Activated naive CD8-positive, alpha-beta T cell treated with anti-CD3 and anti-CD28 coated beads, Interleukin-2, amount 10 ng/mL, durations not matched to agents 7 days and 5 days (primary cell): ENCODE measurements at places on chromosomes 5 and 9.

- DNase-seq, result no peak
Observed at GRCh38 chr9:90870621-90871326, 69.2 kb downstream of the SYK start.

DNA sequence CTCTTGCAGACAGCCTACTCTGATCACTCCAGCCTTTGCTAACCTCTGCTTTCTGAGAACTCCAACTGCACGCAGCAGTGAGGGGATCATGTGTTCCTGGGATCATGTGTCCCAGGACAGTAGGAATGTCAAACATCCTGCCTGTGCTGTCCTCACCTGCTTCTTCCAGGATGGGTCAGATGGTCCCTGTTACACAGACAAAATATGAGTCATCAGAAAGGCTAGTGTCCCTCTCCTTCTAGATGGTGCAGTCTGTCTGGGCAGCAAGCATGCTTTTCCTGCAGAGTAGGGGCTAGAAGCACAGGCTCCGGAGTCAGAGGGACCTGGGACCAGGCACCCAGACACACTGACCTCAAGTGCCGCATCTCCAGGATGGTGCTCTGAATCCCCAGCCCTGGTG is 20.1 kb upstream of the SLC25A48 start:
- DNase-seq, result no peak

- no peak for DNase-seq
Observed at GRCh38 chr9:111193095-111193494, 136.9 kb downstream of the OR2K2 start.

DNA sequence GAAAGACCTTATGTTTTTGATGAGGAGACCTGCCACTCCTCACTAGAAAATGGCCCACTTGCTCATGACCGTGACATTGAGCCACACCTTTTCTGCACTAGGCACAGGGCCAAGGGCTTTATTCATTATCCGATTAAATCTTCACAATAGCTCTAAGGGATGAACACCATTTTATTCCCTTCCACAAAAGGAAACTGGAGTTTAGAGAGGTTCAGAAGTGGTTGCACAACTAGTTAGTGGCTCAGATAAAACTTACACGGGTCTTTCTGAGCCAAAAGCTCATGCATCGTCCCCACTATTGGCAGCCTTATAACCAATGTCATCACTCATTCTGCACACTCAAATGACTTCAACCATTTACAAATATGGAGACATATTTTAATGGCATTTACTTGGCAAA is 39.4 kb downstream of the SUSD1 start:
- no peak for DNase-seq

DNA sequence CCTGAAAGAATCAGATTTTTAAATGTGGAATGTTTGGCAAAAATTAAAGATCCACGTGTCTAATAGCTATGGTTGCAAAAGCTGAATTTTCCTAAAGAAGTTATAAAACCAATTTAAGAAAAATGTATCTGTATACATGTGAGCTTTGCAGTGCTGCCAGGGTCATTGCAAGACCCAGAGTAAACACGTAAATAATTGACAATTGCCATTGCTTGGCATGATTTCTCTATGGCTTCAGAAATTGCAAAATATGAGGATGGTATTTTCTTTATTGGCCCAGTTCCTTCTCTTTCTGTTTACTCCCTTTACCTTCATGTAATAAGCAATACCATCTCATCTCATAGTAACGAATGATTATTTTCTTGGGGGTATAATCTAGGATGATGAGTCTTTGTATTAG is 123.9 kb downstream of the ERCC6L2 start:
- no peak for DNase-seq

DNA sequence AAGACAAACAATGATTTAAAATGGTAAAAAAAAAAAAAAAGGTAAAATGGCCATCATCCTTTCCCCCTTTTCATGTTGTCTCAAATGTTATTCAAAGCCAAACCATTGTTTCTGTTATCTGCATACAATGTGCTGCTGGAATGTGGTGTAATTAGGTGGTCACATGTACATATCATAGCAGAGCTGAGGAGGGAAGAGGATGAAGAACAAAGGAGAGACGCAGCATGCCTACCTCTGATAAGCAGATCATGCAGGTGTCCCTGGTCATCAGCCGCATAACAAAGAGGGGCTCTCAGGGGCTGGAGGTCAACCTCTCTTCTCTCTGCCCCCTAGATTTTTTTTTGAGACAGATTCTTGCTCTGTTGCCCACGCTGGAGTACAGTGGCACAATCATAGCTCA is 141.0 kb downstream of the CARTPT start:
- DNase-seq, result no peak
